Kidney epithelial cell (primary cell): ENCODE measurements at places on chromosomes 1 and 21.

GRCh38 chr1:234315588-234315987 lies 57.7 kb upstream of the COA6 start:
- no peak for DNase-seq

DNA sequence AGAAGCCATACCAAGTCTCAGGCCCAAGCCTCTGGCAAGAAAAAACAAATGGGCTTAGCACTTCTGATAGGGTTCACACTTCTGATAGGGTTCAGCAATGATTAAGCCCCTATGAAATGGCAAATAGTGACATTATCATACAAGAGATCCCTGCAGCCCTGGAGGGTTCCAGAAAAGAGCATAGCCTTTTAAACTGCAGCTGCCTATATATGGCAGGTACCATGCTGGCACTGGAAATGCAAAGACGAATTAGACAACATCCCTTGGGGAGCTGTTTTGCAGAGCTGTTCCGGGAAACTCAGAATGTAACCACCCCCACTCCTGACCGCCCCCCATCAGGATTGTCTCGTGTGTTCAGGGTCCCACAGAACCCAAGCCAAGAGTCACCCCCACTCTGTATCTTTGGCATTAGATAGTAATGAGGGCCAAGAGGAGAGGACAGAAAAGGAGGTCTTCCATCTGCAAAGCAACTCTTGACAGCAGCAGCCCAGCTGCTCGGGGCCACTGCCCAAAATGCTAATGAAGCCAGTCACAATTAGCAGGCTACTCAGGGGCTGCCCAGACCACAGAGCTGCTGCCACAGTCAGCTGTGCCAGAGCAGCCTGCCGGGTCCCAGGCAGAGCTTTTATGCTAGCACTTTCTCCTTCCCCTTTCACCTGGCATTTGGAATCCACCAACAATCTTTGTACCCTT lies 50.9 kb downstream of the ITPKB start:
- DNase-seq = no peak

- DNase-seq = no peak
Measured at GRCh38 chr1:40273547-40274166, 15.6 kb downstream of the ZMPSTE24 start.

DNA sequence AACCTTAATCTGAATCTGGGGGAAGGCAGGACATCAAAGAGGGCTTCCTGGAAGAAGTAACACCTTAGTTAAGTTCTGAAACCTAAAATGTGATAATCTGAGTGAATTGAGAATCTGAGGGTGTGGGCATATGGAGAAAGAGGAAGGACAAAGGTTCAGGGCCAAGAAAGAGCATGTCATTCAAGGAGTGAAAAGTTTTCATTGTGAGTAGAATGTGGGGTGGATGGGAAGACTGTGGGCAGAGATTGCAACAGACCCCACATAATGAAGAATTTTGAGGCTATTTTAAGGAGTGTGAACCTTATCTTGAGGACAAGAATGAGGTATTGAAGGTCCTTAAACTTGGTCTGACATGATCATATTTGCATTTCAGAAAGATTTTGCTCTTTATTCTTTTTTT lies 227.2 kb downstream of the PTGER3 start:
- no peak for DNase-seq

- no peak for DNase-seq
Measured at GRCh38 chr1:22930240-22930912, 42.3 kb downstream of the LACTBL1 start.

GRCh38 chr1:212794561-212795014 lies 2.9 kb downstream of the TATDN3 start:
- DNase-seq = no peak

- DNase-seq = no peak
Measured at GRCh38 chr1:247210062-247210375, 38.2 kb upstream of the ZNF124 start.

- DNase-seq = no peak
Measured at GRCh38 chr1:205013683-205014367, 29.2 kb upstream of the CNTN2 start.

DNA sequence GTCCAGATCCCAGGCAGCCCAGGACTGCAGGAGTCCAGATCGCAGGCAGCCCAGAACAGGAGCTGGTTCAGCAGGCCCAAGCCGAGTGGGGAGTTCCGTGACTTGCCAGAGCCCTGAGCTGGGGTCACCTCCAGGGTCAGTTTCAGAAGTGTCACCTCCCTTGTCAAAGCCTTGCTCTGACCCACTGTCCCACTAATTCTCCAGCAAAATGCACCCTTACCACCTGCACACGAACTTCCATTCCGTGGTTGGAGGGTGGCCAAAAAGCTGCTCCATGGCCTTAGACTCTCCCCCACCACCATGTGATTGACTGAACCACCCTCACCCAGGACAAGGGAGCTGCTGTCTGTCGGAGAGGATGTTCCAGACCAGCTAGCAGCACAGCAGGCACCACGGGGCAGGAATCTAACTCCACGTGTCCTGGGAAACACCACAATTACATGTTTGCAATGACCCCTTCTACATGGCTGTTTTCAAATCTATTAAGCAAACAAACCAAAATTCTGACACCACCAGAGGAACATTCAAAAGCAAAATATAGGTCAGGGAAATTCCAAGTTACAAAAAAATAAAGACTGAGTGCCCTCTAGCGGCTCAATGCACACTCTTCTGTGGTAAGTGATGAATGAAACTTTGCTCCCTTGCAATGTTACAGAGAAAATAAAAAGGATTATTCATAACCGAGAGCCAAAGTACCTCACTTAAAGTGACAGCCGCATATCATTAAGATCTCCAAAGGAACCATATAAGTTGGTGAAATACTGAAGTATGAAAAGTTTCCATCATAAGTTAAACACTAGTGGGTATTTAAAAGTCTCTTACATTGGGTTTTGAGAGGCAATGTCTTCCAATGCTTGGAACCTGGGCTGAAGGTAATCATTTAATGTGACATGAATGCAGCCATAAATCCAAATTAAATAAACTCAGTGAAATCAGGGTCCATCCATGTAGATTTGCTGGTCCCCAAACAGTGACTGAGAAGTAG lies 76.3 kb downstream of the NPHP4 start:
- DNase-seq = no peak

GRCh38 chr1:147451628-147452027 lies 89.7 kb upstream of the BCL9 start:
- DNase-seq = no peak

DNA sequence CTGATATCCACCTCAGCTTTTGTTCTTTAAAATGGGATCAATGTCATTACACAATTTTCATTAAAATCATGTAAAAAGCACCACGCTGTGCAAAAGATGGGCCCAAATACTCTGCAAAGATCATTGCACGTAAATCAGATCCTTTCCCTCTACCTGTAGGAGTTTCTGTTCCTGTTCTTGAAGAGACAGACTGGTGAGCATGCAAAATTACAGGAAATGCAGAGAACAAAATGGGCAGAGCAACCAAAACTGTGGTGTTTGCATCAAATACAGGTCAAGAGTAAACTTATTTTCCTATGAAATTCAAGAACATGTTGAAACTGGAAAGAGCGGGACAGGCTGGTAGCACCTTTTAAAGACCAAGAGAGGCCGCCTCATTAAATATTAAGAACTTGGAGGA lies 294.9 kb upstream of the ADGRL2 start:
- DNase-seq = no peak

DNA sequence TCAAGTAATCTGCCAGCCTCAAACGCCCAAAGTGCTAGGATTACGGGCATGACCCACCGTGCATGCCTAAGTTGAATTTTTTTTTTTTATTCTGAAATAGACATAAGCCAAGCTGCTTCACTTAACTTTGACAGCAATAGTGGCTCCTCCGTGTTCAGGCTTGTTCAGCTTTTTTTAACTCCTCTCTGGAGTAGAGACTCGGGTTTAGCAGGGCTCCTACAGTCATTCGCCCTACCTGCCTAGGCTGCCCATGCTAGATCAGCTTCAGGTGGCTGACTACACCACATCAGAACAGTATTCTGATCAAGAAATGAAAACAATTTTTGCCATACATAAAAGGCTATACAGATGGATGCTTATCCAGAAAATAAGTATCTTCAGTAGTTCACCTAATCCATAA lies 14.7 kb downstream of the ARID4B start:
- DNase-seq = no peak

DNA sequence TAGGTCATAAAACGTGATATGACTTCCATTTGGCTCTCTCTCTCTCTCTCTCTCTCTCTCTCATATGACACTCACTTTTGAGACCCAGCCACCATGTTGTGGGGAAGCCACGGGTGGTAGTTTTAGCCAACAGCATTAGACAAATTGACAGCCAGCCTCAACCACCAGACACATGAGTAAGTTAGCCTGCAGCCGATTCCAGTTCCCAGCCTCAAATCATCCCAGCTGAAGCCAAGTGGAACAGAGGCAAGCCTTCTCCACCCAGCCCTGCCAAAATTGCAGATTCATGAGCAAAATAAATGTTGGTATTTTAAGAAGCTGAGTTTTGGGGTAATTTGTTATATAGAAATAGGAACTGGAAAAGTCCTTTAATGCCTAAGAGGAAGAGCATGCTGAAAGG lies 98.0 kb upstream of the DNAH14 start:
- no peak for DNase-seq

- DNase-seq = no peak
Measured at GRCh38 chr1:167880580-167881021, 33.3 kb downstream of the ADCY10 start.

DNA sequence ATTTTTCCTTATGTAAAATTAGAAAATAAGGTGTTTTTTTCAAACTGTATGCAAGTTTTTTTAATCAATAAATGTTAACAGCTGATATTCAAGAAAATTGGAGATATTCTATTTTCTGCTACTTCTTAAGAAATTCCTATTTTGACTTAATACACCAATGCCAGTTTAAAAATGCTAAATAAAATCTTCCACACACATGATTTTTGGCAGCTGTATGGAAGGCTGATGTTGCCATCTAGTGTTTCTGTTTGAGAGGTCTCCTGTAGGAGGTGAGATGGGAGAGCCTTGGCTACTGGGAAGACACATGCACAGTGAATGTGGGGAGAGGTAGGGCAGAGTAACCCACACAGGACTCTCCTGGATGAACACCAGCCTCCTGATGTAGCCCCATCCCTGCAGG lies 29.2 kb upstream of the OR2B11 start:
- DNase-seq = peak; percentile 7

GRCh38 chr1:220462752-220463151 lies 65.2 kb upstream of the MARK1 start:
- DNase-seq = no peak

GRCh38 chr1:35947547-35947946 lies 16.6 kb downstream of the AGO3 start:
- DNase-seq = no peak

- DNase-seq = no peak
Measured at GRCh38 chr1:51328279-51328678, 2.1 kb downstream of the TTC39A start.

DNA sequence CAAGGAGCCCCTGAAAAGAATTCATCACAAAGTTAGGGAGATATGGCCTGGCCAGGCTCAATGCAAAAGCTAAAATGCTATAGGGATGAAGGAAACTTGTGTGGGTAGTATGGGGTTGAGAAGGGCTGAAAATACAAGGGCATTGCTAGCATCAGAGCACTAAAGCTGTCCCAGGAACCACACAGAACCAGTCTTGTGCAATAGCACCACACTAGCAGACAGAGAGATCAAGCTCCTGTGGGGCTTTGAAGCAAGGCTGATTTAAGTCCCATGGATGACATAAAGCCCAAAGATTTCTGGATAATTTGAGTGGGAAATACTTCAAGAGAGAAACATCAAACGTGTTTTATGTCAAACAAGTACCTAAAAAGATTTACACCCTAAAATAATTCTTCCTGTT lies 97.1 kb downstream of the VAV3 start:
- no peak for DNase-seq

DNA sequence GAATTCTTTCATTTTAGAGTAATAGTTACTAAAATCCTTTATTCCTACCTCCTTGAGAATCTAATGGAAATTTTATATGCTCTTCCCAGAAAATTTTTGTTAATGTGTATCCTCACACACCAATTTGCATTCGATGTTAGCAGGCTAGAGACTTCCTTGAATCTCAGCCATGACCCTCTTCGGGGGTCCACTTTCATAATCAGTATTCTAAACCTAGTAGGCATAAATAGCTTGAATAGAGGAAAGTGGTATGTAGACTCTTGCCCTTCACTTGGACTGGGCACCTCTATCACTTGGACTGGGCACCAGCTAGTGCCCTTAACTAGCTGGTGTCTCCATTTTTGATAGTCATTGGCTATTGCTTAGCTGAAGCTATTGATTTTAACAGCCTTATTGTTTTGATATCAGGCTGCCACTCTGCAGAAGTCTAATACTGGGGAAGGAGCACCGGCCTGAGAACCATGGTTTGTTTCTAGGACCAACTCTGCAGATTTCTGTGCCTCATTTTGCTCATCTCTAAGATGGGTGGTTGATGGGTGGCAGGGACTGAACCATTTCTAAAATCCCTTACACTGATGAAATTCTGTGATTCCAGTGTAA lies 42.8 kb downstream of the MRPL39 start:
- no peak for DNase-seq

- no peak for DNase-seq
Measured at GRCh38 chr21:33940164-33940880, 24.7 kb upstream of the ATP5PO start.

- DNase-seq = no peak
Measured at GRCh38 chr1:74763807-74764206, 30.9 kb downstream of the TYW3 start.

- no peak for DNase-seq
Measured at GRCh38 chr1:97010566-97011264, 289.1 kb downstream of the PTBP2 start.

DNA sequence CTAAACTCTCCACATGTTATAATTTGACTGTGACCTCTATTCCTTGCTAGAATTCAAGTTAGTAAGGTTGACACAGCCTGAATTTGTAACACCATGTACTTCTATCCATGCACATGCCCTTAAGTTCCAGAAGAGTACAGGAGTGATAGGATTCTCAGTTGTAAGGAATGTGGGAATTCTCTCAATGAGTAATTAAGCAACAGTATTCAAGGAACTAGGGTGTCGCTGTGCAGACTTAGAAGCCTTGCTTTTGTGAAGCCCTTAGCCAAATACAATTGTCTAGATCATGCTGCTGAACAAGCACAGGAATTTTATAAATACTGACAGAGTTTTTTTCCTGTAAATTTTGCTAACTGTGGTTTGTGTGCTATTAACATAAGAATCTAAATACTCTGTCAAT lies 276.3 kb upstream of the PTBP2 start:
- no peak for DNase-seq

- no peak for DNase-seq
Measured at GRCh38 chr1:165616987-165617546, 14.0 kb upstream of the MGST3 start.

GRCh38 chr21:37550618-37551330 lies 184.2 kb downstream of the DYRK1A start:
- DNase-seq = no peak

DNA sequence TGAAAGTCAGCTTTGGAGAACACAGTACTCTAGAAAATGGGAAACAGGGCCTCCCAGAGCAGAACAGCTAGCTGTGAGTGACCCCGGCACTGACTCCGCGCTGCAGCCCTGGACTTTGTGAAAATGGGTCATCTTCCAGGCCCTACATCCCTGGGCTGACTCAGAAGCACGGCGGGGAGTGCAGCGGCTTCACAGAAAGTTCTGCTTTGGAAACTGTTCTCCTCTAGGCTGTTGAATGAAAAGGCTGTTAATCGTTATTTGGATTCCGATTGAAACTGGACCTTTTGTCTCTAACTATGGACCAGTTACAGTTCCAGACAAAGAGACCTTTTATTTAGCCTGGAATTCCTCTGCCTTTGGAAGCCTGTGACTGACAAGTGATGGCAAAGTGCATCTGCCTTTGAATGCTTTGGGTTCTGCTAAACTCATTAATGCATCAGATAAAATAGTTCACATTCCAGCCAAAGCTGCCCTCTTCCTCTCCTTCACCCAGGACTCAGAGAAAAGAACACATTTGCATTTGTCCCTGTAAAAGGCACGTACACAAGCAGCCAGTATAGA lies 144.9 kb upstream of the HOOK1 start:
- DNase-seq = no peak

GRCh38 chr1:224435318-224435763 lies 744 bp upstream of the WDR26 start:
- no peak for DNase-seq
